Activated T-cell treated with anti-CD3 and anti-CD28 coated beads for 48 hours (primary cell): ENCODE measurements at places on chromosomes 5 and 9.

DNA sequence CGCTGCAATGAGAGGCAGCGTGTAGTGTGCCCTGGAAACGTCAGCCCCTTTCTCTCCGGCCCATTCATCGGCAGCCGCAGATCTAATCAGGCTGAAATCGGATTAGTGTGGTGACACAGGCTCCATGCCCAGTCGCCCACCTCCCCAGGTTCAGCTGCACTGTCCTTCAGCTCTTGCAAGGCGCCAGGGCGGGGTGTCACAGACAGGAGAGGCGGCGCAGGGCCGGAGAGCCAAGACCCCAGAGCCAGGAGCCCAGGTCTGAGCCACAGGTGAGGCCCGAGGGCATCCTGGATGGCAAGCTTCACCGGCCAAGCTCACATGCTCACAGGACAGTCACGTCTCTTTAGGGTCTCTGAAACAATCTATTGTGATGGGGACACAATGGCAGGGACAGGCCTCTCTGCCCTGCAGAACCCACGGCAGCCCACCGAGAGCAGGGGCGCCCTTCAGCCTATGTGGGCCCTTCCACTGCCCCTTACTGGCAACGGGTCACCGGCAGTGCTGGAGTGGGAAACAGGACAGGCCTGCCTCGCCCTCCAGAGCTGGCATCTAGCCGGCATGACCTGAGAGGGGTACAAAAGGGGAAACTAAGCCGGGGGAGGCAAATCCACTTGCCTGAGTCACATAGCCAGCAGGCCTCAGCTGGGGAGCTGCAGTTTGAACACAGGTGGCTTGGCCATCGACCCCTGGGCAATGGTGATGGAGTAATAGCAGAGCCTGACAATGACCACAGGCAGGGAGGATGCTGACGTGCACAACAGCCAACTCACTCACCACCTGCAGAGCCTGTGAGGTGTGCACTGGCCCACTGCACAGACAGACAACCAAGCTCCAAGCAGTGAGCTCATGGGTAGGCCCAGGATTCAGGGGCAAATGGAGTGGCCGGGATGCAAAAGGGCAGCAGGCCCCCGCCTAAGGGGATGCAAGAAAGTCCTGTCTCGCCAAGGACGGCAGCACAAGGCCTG lies 48.1 kb downstream of the VAV2 start:
- DNase-seq, result no peak

DNA sequence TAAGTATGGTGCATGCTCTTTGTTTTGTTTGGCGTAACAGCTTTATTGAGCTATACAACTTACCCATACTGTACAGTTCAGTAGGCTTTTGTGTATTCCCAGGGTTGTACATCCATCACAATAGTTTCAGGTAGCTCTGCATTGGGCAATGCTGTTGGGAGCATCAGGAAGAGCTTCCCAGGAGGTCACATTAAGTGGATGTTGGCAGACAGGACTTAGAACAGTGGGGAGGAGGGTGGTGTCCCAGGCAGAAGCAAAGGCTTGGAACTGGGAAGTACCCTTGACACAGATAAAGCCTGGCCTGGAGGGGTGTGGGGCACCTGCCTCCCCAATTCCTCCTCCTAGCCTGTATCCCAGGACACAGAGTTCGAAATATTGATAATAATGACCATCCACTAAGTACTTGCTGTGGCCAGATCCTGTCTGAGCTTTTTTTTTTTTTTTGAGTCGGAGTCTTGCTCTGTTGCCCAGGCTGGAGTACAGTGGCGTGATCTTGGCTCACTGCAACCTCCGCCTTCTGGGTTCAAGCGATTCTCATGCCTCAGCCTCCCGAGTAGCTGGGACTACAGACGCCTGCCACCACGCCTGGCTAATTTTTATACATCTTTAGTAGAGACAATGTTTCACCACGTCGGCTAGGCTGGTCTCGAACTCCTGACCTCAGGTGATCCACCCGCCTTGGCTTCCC lies 1.3 kb downstream of the BBLN start:
- DNase-seq, result no peak

GRCh38 chr9:88530051-88530450 lies 4.9 kb upstream of the NXNL2 start:
- no peak for DNase-seq

DNA sequence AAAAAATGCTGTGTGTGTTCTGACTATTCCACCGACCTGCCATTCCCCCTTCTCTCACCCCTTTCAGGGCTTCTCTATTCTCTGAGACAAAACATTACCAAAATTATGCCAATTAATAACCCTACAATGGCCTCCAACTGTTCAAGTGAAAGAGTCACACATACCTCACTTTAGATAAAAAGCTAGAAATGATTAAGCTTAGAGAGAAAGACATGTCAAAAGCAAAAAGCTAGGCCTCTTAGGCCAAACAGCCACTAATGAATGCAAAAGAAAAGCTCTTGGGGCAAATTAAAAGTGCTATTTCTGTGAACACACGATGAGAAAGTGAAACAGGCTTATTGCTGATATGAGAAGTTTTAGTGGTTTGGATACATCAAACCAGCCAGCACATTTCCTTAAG lies 279.6 kb upstream of the GRAMD2B start:
- no peak for DNase-seq

DNA sequence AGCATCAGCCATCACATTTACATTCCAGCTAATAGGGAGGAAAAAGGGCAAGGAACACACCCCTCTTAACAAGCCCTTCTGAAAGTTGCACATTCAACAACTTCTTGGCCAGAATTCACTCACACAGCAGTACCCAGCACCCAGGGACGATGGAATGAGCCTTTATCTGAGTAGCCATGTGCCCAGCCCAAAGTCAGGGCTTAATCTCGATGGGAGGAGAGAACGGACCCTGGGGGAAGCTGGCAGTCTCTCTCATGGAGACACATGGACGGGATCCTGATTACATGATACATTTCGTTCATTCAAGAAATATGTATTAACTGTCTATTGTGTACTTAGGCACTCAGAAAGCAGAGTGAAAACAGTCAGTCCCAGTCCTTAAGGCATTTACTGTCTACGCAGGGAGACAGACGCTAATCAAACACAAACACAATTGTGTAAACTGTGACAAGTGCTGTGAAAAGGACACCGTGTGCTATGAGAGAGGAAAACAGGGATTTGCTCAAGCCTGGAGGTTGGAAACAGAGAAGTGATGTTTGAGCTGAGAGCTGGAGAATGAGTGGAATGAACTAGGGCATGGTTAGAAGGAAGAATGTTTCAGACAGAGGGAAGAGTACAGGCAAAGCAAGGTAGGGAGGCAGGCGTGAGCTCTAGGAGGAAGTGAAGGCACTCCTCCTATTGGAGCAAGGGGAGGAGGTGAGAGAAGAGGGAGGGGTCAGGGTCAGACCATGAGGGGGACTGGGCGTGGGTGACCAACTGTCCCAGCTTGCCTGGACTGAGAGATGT lies 7.4 kb downstream of the OTULINL start:
- DNase-seq, result no peak

GRCh38 chr9:108473209-108474112 lies 382.3 kb downstream of the ACTL7B start:
- DNase-seq, result no peak

GRCh38 chr5:59744531-59744992 lies 149.0 kb downstream of the PDE4D start:
- no peak for DNase-seq

DNA sequence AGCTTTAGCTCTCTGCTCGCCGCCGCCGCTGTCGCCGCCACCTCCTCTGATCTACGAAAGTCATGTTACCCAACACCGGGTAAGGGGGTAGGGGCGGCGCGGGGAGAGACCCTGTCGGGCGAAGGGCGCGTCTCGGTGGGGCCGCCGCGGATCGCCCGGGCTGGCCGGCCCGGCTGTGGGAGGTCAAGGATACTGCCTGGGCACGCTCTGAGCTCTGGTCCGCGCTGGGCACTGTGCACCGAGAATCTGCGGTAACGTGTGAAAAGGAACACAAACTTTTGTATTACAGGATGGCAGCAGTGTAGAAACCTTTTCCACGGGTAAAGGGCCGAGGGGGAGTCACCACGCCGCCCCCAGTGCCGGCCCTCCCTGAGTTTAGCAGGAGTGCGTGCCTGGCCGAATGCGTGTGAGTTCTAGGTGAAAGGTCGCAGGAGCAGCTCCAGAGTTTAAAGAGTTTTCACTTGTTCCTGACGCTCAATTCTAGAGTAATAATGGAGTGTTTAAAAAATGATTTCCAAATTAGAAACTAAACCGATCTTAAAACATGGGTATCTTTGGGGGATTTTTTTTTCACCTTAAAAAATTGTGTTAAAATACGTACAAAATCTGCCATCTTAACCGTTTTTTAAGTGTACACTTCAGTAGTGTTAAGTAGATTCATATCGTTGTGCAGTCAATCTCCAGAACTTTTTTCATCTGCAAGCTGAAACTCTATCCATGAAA lies at the start of gene HSDL2:
HSDL2 (plus strand) TSS at position 7 of the 723 bp plus-strand sequence; CDS start at position 63, 56 bp downstream.
- peak; percentile 26 for DNase-seq

GRCh38 chr9:113205861-113206260 lies 15.2 kb downstream of the FKBP15 start:
- no peak for DNase-seq

- DNase-seq, result no peak
Observed at GRCh38 chr5:173758676-173759075, 129.5 kb upstream of the CPEB4 start.

DNA sequence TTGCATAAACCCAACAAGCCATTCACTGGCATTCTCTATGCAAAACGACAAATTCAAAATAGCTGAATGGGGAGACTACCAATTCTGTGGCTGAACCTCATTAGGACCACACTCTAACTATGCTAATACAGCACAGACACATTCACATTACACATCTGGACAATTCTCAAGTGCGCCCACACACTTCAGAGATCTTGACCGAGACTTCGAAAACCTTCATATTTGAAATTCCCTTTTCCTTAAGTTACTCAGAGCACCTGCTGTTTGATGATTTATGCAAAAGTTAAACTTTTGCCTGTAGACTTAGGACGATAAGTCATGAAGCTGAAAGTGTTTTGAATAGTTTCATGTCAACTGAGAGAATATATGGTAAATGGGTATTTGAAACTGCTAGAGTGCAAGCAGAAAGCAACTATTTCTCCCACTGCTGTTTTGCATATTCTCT lies 111.9 kb downstream of the FBN2 start:
- DNase-seq, result no peak

DNA sequence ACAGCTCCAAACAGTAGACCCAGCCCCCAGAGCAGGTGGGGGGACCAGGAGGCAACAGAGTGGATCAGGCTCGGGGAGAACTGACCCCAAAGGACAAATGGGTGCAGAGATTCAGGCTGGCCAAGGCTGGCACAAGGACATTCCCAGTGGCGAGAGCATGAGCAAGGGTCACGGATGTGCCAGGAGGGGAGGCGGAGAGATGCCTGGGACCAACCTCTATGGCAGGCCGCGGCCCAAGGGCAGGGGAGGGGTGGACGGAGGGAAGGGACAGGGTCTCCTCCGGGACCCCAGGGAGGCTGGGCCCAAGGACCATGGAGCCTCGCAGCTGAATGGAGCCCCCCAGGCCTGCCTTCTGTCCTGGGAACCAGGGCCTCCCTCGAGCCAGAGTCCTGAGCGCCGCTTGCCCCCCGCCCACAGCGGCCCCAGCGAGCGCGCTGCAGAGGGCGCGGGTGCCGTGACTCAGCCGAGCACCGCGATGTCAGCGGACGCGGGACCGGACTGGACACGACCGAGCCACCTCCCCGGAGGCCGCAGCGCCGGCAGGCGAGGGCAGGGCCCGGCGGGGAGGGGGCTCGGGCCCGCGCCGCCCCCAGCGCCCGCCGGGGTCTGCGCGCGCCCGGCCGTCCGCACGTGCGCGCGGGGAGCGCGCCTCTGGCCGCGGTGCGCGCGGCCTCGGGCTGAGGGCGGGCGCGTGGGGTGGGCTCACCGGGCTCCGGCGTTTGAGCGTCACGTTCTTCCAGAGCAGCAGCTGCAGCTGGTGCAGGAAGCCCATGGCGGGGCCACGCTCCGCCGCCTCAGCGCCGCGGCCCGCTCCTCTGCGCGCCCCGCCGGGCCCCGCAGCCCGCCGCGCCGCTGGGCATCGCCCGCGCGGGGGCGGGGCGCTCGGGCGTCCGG lies at the start of gene ABCA2:
ABCA2 (minus strand) TSS at position 869 of the 894 bp plus-strand sequence; CDS start at position 772, 97 bp downstream.
- no peak for DNase-seq

GRCh38 chr9:82492274-82492673 lies 503.7 kb downstream of the SPATA31D1 start:
- no peak for DNase-seq

- DNase-seq, result no peak
Observed at GRCh38 chr5:39652036-39652435, 227.3 kb upstream of the DAB2 start.

DNA sequence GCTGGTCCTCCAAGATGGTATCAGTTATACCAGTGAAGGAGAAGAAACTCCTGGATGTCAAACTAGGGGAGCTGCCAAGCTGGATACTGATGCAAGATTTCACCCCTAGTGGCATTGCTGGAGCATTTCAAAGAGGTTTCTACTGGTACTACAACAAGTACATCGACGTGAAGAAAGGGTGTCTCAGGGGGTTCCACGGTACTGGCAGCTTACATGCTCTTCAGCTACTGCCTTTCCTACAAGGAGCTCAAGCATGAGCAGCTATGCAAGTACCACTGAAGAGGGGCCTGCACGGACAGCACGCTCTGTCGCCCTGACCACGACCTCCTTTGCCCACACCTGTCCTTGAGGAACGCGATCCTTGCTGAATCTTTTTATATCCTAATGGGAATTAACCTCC lies 19.5 kb downstream of the ACTL7B start:
- no peak for DNase-seq

- no peak for DNase-seq
Observed at GRCh38 chr5:127425868-127426267, 91.6 kb upstream of the PRRC1 start.

- DNase-seq, result no peak
Observed at GRCh38 chr9:111740739-111741138, 54.0 kb downstream of the SHOC1 start.

DNA sequence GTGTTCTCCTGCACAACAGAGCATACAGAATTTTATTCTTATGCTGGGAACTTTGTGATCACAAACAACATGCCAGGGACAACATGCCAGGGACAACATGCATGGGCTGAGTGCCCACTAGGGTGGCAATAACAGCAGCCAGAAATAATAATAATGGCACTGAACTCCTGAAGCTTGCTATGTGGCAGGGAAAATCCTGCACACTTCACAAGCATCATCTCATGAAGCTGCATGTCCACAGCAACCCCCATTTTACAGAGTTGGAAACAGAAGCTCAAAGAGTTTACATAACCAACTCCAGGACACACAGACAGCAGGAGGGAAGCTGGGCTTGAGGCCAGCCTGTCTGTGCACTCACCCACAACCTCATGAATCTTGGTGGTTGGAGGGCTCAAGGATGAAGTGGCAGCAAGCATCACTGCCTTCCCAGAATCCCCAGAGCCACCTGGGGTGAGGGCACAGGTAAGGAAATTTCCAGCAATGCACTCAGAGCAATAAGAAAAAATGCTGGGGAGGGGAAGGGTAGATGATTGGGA lies 111.4 kb downstream of the GABBR2 start:
- DNase-seq, result no peak

DNA sequence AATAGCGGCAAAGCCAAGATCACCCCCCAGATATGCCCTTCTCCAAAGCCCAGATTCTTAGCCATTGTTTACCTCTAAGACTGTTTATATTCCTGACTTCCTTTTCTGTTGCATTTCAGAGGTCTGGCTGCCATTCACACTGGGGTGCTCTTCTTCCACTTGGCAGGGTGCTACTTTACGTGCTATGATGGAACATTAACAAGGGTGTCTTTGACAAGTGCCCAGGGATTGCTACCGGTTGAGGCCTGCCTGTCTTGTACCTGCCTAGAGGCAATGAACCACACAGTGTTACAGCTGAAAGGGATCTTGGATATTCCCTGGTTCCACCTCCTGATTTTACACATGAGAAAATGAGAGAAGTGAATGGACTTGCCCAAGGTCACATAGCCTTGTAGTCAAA lies 352.1 kb upstream of the KIF2A start:
- DNase-seq, result no peak
